ENCODE measurements at places on chromosomes 2 and 18.

DNA sequence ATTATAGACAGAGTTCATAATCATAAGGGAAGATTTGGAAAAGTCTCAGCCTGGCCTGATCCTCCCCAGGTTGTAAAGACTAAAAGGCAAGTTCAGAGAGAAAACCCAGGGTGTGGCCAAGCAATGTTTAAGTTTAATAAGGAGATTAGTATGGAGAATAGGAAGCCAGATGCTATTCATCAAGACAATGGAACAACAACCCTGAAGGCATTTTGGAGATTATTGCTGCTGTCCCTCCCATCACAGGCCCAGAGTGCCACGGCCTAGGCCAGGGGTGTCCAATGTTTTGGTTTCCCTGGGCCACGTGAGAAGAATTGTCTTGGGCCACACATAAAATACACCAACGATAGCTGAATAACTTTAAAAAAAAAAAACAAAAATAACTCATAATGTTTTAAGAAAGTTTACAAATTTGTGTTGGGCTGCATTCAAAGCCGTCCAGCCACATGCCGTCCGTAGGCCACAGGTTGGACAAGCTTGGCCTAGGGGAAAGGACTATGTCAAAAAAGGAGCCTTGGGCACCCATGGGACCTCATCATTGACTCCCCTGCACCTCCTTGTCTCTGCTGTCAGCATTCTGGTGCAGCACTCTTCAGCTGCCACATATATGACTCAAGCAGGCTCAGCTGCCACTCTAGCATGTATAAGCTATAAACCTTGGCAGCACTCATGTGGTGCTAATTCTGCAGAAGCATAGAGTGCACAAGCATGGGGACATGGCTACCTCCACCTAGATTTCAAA lies 20.8 kb downstream of the DPP4 start:
- no peak for DNase-seq

GRCh38 chr2:20934236-20934635 lies 109.6 kb downstream of the APOB start:
- DNase-seq: no peak

DNA sequence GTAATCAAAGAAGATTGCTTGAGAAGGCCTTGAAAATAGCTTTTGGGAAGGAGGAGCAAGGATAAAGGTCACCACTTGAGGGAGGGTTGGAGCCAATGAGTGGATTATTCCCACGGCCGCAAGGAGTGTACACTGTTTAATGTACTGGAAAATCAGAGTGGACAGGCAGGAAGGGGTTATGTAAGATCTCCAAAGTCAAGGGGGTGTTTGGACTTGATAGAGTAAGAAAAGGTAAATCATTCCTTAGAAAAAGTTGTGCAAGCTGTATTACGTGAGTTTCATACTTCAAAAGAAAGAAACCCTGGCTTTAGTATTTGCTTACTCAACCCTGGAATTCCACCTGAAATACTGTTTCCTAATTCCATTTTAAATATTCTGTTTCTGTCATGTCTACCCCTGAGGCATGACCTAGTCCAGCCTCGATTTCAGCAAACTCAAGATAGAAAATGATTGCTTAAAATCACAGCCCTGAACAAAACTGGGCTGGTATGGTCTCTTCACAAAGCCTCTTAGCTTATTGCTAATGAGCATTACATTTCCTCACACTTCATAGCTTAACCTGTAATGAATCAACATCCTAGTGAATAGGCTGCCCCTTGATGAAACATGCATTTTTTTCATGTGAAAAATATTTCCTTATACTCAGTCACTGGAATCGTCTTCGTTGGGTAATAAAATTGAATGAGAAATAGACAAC lies 1.1 kb downstream of the MREG start:
- no peak for DNase-seq

GRCh38 chr2:146278881-146279280 lies 1565.9 kb upstream of the ACVR2A start:
- DNase-seq: no peak

- no peak for DNase-seq
Measured at GRCh38 chr2:15730545-15731212, 139.0 kb downstream of the DDX1 start.

DNA sequence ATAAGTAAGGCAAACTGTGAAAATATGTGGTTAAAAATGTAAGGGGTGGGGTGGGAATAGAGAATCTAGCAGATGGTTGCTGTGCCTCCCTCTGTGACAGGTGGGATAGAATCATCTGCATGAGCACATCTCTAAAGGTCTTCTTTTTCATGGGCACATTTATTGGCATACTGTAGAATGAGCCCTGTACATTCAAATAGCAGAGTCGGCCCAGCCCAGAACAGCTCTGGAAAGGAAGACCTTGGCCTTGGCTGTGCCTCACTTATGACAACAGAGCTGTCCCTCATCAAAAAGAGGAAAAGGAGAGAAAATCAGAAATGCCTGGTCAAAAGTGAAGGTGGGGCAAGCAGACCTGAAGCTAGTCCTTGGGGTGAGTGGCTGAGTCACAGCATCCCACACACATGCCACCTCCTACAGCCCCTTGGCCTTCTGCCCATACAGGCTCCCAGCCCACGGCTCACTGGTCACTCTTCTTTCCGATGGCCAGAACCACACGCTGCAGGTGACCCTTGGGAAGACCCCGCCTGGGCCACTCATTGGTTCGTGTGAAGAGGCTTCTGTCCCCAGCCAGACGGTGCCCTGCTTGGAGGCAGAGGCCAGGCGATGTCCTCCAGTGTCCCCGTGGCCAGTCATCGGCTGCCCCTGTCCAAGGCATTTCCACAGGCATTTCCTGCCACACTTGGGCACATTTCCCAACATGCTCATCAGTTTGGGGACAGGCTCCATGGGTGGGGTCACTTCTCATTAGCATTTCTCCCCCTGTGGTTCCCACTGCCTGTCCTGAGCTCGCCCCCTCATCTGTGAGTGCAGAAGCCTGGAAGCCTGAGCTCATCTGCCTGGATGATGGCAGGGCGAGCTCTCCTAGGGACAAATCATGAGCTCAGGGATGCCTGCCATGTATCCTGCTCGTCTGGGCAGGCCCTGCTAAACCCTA lies 113.6 kb downstream of the MCFD2 start:
- DNase-seq: no peak

DNA sequence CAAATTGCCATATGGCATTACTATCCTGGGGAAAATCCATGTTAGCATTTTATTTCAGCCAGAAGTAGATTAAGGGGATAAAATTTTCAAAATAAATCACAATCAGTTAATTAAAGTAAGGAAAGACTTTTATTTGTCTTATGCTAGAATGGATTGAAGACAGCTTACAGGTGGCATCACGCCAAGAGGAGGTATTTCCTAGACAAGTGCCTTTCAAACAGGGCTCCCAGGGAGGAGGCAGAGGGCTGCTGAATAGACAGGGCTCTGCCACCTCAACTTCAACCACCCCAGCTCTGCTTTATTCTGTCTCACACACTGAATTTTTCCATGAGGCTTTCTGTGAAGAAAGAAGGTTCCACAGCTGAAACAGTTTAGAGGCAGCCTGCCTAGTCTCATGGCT lies 12.2 kb downstream of the CCDC68 start:
- peak; percentile 2 for DNase-seq

DNA sequence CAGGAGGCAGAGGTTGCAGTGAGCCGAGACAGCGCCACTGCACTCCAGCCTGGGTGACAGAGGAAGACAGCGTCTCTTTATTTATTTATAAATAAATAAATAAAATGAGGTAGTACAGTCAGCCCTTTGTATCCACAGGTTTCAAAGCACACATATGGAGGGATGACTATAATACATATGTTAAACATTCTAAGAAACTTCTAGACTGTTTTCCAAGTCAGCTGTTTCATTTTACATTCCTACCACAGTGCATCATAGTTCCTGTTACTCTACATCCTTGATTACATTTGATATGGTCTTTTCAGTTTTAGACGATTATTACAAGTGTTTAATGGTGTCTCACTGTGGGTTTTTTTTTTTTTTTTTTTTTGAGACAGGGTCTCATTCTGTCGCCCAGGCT lies 157.6 kb downstream of the ATAD2B start:
- DNase-seq: no peak

Measured in NCI-H2107 (cell line).